Thyroid gland (tissue), 4 donors: ENCODE measurements at places on chromosomes 3 and 15. TPM values are rescaled to one million over a fixed set of nuclear protein-coding genes. Genes with fewer than 3 reads are reported as not detected.
A peak's percentile ranks its signal among the peaks of the same experiment; 100 is the strongest.

The PLCD1 gene
- total RNA-seq: 14.5 TPM

GRCh38 chr15:64635499-64636495 is 139.6 kb downstream of the RBPMS2 start:
- peak; percentile 20 for DNase-seq

DNA sequence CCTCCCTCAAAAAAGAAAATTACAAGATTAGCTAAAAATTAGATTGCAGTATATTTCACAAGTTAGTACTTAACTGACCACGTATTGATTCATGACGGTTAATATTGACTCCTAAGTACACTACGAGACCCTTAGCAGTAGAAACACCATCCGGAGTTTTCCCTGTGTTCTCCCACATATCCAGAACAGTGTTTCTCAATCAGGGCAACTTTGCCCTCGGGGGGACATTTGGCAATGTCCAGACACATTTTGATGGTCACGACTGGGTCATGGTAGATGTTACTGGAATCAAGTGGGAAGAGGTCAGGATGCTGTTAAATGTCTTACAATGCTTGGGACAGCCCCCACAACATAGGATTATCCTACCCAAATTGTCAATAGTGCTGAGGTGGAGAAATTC is 40.7 kb upstream of the LIPC start:
- no peak for DNase-seq

The SIDT1 gene
- total RNA-seq: 0.98 TPM

The DPH6 gene
- total RNA-seq: 31.4 TPM

GRCh38 chr3:66863205-66864111 is 134.6 kb upstream of the KBTBD8 start:
- DNase-seq: no peak

The ROBO1 gene
- total RNA-seq: 8.6 TPM

DNA sequence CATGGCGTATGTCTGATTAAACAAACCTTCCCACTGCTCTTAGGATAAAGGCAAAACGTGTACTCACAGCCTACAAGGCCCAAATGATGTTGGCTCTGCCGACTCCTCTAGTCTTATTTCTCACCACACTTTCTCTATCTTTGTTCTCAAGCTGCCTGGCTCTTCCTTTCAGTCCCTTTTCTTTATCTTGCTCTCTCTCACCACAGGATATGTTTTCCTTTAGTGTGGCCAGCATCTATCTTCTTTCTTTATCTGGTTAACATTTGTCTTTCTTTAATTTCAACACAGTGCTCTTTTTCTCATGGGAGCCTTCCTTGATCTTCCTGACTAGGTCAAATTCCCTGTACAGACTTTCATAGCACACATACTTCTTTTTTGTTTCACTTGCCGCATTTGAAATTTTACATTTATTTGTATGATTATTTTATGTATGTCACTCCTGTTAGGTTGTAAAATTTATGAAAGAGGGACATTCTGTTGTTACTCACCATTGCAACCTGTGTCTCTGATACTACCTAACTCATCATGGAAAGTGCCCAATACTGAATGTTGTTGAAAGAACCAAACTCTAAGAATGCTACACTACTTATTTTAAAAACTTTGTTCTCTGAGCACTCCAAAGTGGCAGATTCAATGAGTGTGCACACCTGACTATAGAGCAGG is 328.9 kb upstream of the CBLB start:
- no peak for DNase-seq

DNA sequence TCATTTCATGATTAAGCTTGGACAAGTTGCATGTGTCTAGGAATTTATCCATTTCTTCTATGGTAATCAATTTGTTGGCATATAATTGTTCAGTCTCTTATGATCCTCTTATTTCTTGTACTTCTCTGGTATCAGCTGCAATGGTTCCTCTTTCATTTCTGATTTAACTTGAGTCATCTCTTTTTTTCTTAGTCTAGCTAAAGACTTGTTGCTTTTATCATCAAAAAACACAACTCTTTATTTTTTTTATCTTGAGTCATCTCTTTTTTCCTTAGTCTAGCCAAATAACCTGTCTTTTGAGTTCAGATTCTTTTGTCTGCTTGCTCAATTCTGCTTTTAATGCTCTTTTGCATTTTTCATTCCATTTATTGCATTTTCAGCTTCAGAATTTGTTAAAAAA is 37.3 kb downstream of the UBE3A start:
- no peak for DNase-seq

The FEZF2 gene
- not detected for total RNA-seq

The AP3B2 gene
- 2.1 TPM for total RNA-seq

GRCh38 chr3:23111286-23111685 is 91.8 kb upstream of the UBE2E2 start:
- no peak for DNase-seq

The GOLGA6L4 gene
- total RNA-seq: 3.5 TPM

DNA sequence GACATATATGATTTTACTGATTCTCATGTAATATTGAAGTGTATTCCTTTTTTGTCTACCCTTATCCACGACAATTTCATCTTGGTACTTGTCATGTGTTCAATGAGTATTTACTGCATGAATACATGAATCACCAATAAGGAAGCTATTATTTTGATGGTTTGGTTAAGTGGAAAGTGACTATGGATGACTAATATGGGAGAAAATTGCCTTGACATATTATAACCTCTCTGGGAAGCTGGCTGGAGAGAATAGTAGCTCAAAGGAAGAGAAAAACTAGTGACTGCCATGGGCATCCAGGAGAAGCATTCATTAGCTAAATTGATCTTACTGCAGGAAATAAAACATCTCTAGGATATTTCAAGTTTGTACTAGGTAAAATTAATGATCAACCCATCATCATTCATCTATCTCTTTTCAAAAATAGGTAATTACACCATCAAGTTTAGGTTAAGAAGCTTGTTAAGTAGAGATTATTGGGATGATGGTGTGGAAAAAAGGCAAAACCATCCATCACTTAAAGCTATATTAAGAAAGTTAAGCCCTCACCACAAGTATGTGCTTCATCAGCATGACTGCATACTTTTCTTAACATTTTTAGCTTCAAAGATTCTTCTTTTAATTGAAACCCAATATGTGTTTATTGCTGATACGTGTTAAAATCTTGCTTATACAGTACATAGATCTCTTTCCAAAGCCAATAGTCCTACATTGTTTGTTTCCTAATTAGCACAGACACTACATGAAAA is 455.2 kb upstream of the ARPP21 start:
- DNase-seq: no peak

GRCh38 chr3:69740103-69741021 is 1.1 kb downstream of the MITF start:
- DNase-seq: peak; percentile 82
